HT1080 (cell line): ENCODE measurements at places on chromosomes 7 and 10. TPM values are rescaled to one million over a fixed set of nuclear protein-coding genes. Genes with fewer than 3 reads are reported as not detected.

DNA sequence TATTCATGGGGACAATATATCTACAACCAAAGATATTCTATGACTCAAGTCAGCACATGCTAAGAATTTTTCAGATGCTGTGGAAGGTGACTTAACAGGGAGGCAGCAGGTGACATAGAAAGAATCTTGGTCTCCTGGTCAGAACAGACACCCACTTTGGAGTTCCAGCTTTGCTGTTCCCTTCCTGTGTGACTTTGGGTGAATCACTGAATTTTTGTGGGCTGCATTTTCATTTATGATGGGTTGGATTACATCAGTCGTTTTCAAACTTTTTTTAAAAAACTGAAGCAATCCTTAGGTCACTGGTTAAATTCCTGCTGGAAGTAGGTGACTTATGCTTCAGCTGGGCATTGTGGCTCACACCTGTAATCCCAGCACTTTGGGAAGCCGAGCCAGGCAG is 24.9 kb downstream of the RGR start:
- peak; percentile 90 for DNase-seq

GRCh38 chr10:58087896-58088295 is 179.8 kb downstream of the IPMK start:
- DNase-seq: no peak

DNA sequence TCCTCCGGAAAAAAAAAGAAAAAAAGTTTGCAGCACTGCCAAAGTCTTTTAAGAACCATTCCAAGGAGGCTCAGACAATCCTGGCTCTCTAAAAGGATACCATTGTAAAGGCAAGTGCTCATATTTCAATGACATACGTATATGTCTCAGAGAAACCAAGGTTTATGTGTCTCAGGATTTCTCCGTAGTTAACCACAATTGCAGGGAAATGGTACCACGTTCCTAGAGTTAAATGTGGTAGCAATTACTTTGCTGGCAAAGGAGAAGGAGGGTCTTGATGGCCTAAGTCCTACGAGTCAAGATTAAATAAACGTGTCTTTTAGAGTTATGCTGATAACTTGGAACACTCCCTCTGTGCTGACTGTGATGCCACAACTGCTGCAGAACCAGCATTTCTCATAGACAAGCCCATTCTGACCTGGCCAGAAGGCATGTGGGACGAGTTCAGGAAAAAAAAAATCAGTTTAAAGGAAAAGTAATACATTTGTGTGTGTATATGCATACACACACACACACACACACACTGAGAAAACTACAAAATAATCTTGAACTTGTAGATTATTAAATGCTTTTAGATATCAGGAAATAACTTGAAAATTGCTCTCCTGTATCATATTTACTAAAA is 245.9 kb downstream of the FGFR2 start:
- no peak for DNase-seq

- DNase-seq: no peak
These were observed 113.7 kb upstream of the LRRN3 start for GRCh38 chr7:110977127-110977737.

DNA sequence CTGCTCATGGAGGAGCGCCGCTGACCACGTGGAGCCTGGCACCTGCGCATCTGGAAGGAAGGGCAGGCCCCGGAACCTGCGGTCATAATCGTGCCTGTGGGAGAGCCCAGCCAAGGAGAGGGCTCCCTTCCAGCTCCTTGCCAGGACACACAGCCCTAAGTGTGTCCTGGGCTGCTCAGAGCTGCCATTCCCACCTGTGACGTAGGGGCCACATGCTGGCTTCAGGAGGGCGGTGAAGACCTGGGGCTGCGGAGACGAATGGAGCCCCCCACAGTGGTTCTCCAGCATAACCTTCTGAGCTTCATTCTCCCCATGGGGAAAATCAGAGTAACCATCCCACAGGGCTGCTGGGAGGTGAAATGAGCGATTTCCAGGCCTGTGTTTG is 127.6 kb upstream of the CHST15 start:
- DNase-seq: no peak

The NEURL1 gene
- total RNA-seq: not detected in 2 replicates

The EGFR gene
- total RNA-seq: 33.6 and 34.5 TPM in 2 replicates

The SFRP5 gene
- total RNA-seq: not detected in 2 replicates

- no peak for DNase-seq
These were observed 8.6 kb downstream of the SHH start for GRCh38 chr7:155803418-155804376.

GRCh38 chr10:16770670-16771069 is 46.6 kb downstream of the RSU1 start:
- DNase-seq: no peak

GRCh38 chr7:19747740-19748339 is 25.6 kb downstream of the TMEM196 start:
- peak; percentile 5 for DNase-seq

- DNase-seq: no peak
These were observed 9.6 kb downstream of the GPRIN2 start for GRCh38 chr10:46546591-46547540.

The ITGB8 gene
- total RNA-seq: 1.1 and 1.2 TPM in 2 replicates

DNA sequence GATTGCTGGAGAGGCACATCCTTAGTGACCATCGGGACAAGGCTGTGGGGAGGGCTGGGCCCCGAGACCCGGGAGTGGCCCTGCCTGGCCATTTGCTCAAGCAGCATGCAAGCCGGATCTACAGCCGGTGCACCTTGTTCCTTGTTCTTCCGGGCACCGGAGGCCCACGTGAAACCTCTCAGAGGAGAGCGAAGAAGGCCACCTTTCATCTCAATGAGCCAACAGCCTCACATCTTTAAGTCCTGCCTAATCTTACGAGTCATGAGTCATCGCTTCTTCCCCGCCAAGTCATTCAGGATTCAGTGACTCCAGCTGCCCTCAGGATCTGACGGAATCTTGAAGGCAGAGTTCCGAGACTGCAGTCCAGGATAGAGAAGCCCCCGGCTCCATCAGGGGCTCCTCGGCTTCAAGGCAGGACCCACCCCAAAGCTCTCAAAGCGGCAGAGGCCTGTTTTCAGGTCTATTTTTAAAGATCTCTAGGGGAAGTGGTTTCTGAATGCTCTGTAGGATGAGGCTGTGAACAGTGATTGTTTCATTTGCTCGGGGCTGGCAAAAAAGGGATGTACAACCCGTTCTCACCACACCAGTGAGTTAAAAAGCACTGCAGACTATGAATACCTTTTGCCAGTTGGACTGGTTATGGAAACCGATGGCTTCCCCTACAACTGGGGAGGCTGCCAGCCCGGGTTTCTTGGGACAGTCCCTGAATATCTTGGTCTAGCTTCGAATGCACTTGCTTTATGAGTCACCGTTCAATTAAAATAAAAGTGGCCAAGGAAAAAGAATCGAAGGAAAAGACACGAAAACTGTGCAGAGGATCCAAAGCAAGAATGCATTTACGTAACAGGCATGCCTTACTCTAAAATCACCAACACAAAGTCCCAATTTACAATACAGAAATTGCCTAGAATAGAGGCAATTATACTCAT is 57.2 kb upstream of the ECHDC3 start:
- peak; percentile 92 for DNase-seq

The ELN gene
- not detected in 2 replicates for total RNA-seq

DNA sequence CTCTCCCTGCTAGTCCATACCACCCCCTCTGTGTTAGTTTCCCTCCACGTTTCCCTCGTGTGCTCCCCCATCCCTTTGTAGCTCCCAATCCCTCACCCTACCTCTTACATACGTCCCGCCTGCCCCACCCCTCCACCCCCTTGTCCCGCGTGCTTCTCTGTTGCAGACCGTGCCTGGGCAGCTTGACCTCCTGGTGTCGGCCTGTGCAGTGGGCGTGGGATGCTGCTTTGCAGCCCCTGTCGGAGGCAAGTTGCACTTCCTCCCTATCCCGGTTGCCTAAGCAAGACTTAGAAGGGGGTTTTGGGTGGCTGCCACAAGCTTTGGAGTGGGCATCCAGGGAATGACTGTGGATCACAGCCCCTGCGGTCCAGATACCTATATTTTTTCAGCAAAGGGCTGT is 7.7 kb downstream of the CLCN1 start:
- DNase-seq: no peak

DNA sequence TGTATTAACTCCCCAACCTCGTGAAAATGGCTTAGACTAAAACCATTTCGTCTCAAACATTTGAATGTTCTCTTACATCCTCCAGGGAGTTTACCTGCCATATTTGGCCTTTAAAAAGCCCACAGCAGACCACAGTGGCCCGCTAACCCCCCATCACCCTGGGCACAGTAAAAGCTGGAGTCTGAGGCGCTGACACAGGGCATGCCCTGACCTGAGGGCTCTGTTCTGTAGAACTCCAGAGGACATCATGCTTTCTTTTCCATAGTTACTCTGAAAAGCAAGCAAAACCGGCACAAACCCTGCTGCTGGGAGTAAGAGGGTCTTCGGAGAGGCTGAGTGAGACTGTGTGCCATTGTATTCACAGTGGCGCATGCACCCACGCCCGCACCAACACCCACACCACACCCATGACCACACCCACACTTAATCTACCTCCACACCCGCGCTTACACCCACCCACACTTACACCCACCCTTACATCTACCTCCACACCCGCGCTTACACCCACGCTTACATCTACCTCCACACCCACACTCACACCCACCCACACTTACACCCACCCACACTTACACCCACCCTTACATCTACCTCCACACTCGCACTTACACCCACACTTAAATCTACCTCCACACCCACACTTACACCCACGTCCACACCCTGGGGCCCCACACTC is 32.1 kb downstream of the LRRC27 start:
- DNase-seq: no peak

DNA sequence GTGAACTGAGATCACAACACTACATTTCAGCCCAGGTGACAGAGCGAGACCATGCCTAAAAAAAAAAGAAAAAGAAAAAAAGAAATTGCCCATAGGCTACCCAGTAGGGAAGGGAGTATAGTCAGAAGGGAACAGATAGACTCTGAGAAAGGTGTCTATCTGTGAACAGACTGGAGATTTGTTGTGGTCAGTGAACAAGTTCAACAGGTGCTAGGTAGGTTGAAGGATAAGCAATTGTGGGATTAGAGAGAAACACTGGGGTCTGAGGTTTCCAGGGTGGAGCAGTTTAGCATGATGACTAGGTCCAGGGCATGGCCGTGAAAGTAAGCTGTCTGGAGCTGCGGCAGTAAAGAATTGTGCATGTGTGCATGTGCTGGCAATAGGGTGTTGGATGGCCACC is 6.9 kb downstream of the LRGUK start:
- DNase-seq: no peak

DNA sequence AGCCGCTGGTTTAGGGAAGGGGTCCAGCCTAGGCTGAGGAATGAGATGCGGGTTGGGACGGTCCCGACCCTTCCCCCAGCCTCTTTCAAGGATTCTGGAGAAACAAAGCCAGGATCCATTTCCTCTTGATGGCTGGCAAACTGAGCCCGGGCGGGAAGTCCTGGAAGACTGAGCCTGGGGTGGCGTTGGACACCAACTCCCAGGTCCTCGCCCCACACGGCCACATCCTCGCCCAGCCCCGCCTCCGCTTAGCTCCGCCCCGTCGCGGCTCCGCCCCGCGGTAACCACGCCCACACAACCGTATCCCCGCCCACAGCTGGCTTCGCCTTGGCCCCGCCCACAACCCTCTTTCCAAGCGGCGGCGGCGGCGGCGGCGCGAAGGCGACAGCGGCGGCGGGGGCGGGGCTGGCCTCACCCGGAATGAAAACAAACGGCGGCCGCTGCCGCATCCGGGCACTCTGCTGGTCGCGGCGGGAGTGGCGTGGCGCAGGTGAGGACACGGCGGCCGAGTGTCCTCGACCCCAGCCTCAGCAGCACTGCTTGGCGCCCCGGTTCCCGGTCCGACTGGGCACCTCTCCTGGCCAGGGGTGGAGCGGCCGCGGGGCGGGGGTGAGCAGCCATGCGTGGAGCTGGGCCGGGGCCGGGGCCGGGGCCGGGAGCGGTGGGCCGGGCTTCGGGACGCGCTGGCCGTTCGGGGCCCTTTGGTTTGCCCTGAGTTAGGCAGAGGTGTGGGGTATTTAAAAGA is at the start of gene NUB1:
Gene NUB1, plus strand, starts transcription at position 456 of the 745 bp plus-strand sequence. CDS start 3,538 bp downstream, outside the sequence.
- peak; percentile 79 for DNase-seq

The GRID2IP gene
- total RNA-seq: not detected in 2 replicates

The MOGAT3 gene
- 0.21 TPM in 1 of 2 replicates, not detected in the other for total RNA-seq

- no peak for DNase-seq
These were observed 404.5 kb downstream of the INHBA start for GRCh38 chr7:41298409-41298808.

The BICC1 gene
- 7.9 and 8.7 TPM in 2 replicates for total RNA-seq

GRCh38 chr7:89584896-89585295 is 569.4 kb upstream of the STEAP1 start:
- DNase-seq: peak; percentile 43

GRCh38 chr10:52004342-52004949 is 305.1 kb upstream of the CSTF2T start:
- DNase-seq: peak; percentile 36

GRCh38 chr7:37718585-37718984 is 35.0 kb downstream of the GPR141 start:
- DNase-seq: no peak

DNA sequence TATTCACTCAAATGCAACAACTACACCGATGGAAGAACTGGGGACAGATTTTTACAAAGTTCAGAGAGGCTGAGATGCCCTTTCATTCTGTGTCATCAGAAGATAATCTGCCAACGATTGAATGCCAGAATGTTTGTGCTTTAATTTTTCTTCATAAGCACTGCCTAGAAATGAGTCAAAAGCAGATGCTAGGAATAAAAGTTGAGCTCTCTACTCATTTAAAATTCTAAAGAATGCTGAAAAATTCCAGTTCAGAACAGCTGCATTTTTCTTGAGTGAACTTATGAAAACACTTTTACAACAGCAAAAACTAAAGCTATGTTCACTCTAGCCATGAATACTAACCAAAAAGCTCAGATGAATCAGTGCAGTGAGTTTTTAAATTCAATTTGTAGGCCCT is 22.3 kb upstream of the FAM133B start:
- DNase-seq: no peak

DNA sequence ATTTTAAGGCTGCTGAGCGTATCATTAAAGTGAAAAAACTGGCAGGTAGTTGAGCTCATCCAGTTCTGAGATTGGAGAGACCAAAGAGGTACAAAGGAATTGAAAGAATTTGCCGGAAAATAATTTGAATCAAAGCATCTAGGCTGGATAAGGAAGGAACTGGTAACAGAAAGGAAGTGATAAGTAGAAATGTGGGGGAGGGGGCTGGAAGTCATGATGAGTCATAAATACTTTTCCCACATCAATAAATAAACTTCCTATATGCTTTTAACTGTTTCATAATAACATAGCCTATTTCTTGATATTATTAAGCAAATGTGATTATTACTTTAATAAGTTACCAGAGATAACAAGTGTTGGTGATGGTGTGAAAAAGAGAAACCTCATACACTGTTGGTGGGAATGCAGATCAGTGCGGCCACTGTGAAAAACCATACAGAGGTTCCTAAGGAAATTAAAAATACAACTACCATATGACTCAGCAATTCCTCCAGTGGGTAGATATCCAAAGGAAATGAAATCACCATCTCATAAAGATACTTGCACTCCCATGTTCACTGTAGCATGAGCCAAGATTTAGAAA is 27.0 kb downstream of the ZNF438 start:
- peak; percentile 92 for DNase-seq

The BLVRA gene
- total RNA-seq: 22.0 and 22.6 TPM in 2 replicates

- no peak for DNase-seq
These were observed 61.6 kb downstream of the GOLGA7B start for GRCh38 chr10:97911217-97911616.

- peak; percentile 23 for DNase-seq
These were observed 21.7 kb upstream of the STRIP2 start for GRCh38 chr7:129412501-129412900.
